ENCODE measurements at places on chromosomes 13 and 19.

DNA sequence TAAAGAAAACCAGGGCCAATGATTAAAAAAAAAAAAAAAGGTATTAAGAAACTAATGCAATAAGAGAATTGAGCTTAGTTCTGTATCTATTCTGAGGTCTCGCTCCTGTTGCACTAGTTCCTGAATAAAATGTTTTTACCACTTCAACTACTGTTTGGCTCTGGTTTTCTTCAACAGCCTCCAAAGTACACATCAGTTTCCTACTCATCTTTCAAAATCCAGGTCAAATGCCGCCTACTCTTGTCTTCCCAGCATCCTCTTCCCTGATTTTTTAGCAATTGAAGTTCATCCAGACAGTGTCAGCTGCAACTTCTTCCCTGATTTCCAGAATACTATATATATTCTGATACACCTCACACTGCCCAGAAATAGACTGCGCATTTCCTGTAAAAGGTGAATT is 1.4 kb upstream of the RCBTB1 start:
- DNase-seq: no peak

DNA sequence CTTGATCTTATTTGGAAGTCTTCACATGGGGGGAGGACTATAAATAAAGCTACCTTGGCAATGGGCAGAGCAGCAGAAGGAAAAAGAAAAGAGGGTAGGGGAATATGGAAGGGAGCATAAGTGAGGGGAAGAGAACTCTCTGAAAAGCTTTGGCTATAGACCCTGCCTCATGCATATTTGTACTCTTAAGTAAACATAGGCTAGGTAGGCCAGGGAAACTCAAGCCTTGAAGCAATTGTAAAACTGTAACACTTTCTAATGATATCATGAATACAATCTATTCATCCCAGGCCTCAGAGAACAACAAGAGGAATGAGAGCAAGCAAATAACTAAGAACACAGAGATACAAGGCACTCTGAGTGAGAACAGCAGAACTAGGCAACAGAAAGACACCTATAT is 20.4 kb downstream of the MYCBP2 start:
- DNase-seq: no peak

- DNase-seq: no peak
These were observed 573 bp upstream of the ZNF614 start for GRCh38 chr19:52028780-52029123.

- no peak for DNase-seq
These were observed 4.6 kb upstream of the ERFL start for GRCh38 chr19:41932720-41933332.

All from BE2C (cell line).